HFF-Myc (cell line): ENCODE measurements at places on chromosomes 5 and 9.

GRCh38 chr5:118293378-118293777 lies 695.0 kb downstream of the DTWD2 start:
- DNase-seq, result no peak

DNA sequence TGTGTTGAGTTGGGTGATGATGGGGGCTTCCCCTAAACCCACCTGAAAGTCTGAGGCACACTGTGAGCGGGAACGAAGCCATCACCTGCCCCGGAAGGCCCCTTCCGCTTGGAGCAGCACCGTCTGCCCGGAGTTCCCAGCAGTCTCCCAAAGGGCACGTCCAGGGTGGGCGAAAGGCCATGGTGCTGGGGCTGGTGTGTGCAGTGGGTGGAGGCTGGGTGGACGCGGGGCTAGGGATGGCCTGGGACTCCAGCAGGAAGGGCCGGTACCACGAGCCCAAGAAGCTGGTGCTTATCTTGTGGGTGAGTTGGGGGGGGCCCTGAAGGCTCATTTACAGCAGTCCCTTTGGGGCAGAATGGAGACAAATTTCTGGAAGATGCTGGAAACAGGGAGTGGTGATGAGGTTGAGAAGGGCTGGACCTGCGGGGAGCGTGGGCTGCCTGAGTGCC lies 4.6 kb downstream of the FLT4 start:
- DNase-seq, result no peak

- no peak for DNase-seq
Observed at GRCh38 chr5:36876965-36877666, 547 bp downstream of the NIPBL start.

DNA sequence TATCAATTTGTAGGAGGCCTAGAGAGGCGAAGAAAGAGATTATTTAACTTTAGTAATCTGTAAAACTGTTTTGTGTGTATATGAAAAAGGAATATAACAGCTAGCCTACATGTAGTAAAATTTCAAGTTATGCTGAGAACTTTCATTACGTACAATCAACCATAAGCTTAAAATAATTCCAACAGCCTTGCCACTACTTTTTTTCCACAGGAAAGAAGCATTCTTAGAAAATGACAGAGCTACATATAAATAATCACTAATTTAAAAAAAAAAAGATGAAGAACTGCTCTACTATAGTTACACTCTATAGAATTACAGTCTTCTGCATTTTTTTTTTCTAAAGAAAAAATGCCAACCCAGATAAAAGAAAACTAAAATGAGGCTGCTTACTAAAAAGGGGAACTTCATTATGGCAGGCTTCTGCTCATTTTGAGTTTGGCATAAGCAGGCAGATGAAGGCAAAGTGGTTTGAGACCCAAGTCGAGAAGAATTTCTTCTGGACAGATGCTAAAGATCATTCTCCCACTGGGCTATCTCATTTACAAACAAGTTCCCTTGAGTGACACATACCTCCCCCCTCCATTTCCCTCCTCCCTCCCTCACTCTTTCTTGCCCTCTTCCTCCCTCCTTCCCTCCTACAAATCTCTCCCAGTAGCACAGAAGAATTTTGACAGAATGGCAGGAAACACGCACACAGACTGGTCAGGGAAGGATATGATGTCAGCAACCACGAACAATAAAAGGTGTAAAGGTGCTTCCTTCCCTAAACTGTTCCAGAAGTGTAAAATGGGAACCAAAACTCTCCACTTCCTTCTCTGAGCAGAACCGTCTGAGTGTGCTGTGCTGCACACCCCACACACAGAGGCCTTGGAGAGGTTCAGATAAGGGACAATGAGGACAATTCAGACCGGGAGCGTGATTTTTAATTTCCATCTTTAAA lies 56.1 kb downstream of the MEF2C start:
- DNase-seq, result peak; percentile 94
